ENCODE measurements at places on chromosomes 6 and 20. TPM values are rescaled to one million over a fixed set of nuclear protein-coding genes. Genes with fewer than 3 reads are reported as not detected.

The HCRTR2 gene
- not detected for total RNA-seq

The UCKL1 gene
- total RNA-seq, result 21.5 TPM

The SLC17A2 gene
- total RNA-seq, result not detected

The GRIK2 gene
- 0.38 TPM for total RNA-seq

The TMEM74B gene
- total RNA-seq, result not detected

The TTK gene
- total RNA-seq, result 16.7 TPM

The FILIP1 gene
- total RNA-seq, result under 0.01 TPM

The GID8 gene
- total RNA-seq, result 29.1 TPM

The DEFB132 gene
- not detected for total RNA-seq

The PI16 gene
- 181 TPM for total RNA-seq

The LST1 gene
- not detected for total RNA-seq

The LRRN4 gene
- total RNA-seq, result not detected

The SUMO4 gene
- 6.3 TPM for total RNA-seq

The C20orf144 gene
- 0.63 TPM for total RNA-seq

The JARID2 gene
- total RNA-seq, result 9.1 TPM

GRCh38 chr6:33622456-33623431, 1.6 kb downstream of the ITPR3 start:
- H3K4me3 ChIP-seq, result peak overlapping the region; percentile 83
- no peaks in the 10 kb centered on the region for H3K27me3 ChIP-seq
- H3K4me1 ChIP-seq, result peaks cover 6% of the 10 kb centered on the region
- H3K36me3 ChIP-seq, result no peaks in the 10 kb centered on the region
- H3K27ac ChIP-seq, result peak overlapping the region; percentile 36

DNA sequence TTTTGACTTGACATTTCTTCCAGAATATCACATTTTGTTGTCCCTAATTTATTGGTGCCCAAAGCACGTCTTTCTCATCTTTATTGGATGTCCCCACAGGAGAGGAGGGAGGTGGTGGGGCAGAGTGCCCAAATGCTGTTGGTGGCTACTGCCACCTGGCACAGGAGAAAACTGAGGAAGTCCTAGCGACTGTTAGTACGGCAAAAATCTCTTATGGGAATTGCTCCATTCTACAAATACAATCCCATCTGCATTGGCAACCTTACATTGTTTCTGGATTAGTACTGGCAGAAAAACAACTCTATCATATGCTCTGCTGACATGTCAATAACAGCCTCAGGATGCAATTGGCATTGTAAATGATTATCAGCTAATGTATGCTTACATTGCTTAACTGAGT, 235.4 kb upstream of the IRAK1BP1 start:
- no peaks in the 10 kb centered on the region for H3K27me3 ChIP-seq
- H3K27ac ChIP-seq, result no peak overlapping the region
- no peak overlapping the region for H3K4me3 ChIP-seq
- H3K36me3 ChIP-seq, result no peaks in the 10 kb centered on the region
- no peaks in the 10 kb centered on the region for H3K4me1 ChIP-seq

DNA sequence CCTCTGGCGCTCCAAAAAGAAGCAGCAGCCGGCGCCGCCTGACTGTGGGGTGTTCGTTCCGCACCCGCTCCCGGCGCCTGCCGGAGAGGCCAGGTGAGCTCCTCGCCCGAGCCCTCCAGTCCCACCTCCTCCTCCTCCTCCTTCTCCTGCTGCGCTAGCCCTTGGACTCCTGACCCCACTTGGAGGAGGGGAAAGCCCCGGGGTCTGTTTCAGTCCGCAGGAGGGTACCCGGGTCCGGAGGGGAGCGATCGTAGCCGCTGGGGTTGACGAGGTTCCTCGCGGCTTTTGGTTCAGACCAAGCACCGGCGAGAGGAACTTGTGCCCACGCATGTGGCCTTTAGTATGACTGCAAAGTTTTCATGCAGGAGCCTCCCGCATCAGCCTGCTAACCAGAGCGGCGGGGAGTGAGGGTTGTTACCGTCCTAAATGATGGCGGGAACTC, 493 bp downstream of the CRYBG1 start:
- H3K27me3 ChIP-seq, result peaks cover 56% of the 10 kb centered on the region
- peaks cover 3% of the 10 kb centered on the region for H3K4me1 ChIP-seq
- DNase-seq, result peak; percentile 34
- no peaks in the 10 kb centered on the region for H3K36me3 ChIP-seq
- no peak overlapping the region for H3K27ac ChIP-seq
- H3K4me3 ChIP-seq, result peak overlapping the region; percentile 62

- H3K27me3 ChIP-seq, result no peaks in the 10 kb centered on the region
- DNase-seq, result no peak
- H3K27ac ChIP-seq, result no peak overlapping the region
- no peaks in the 10 kb centered on the region for H3K4me1 ChIP-seq
- no peaks in the 10 kb centered on the region for H3K36me3 ChIP-seq
- H3K4me3 ChIP-seq, result no peak overlapping the region
Observed at GRCh38 chr20:37535443-37536132, 7.9 kb upstream of the BLCAP start.

GRCh38 chr6:100899202-100899601, 18.1 kb upstream of the ASCC3 start:
- no peak overlapping the region for H3K27ac ChIP-seq
- H3K27me3 ChIP-seq, result no peaks in the 10 kb centered on the region
- no peak overlapping the region for H3K4me3 ChIP-seq
- DNase-seq, result no peak
- H3K4me1 ChIP-seq, result no peaks in the 10 kb centered on the region

DNA sequence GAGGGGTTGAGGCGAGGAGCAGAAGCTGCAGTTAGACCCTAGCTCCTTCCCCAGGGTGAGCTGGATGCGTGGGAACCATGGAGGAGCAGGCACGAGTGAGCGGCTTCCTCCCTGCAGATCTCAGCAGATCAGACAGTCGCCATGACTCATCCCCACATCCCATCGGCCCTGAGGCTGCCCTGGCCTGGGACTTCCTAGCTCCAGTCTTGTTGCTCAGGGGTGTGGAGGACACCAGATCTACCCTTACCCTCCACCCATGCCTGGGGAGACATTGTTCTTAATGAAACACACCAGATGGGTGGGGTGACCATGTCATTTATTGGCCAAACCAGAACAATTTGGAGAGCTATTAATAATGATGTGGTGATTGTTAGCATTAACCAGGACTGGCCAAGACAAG, 36.3 kb upstream of the TGM2 start:
- H3K4me1 ChIP-seq, result peaks cover 16% of the 10 kb centered on the region
- H3K4me3 ChIP-seq, result no peak overlapping the region
- H3K27me3 ChIP-seq, result no peaks in the 10 kb centered on the region
- no peaks in the 10 kb centered on the region for H3K36me3 ChIP-seq
- DNase-seq, result peak; percentile 94

- no peak overlapping the region for H3K4me3 ChIP-seq
- peaks cover 8% of the 10 kb centered on the region for H3K4me1 ChIP-seq
- H3K27me3 ChIP-seq, result no peaks in the 10 kb centered on the region
- no peak overlapping the region for H3K27ac ChIP-seq
Observed at GRCh38 chr6:42278131-42278853, 60.6 kb upstream of the MRPS10 start.

- H3K27me3 ChIP-seq, result no peaks in the 10 kb centered on the region
- no peak overlapping the region for H3K27ac ChIP-seq
- DNase-seq, result no peak
- no peak overlapping the region for H3K4me3 ChIP-seq
Observed at GRCh38 chr6:160116411-160116810, 5.2 kb upstream of the SLC22A1 start.

DNA sequence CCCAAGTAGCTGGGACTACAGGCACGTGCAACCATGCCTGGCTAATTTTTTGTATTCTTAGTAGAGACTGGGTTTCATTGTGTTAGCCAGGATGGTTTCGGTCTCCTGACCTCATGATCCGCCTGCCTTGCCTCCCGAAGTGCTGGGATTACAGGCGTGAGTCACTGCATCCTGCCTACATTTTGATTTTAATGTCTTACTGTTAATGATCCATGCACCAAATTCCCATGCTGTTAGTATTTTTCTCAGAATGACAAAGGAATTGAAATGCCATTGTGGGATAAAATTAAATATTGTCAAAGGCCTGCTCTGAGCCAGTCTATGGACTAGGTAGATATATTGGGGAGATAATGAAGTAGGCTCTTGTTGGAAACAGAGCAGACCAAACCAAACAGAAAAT, 28.2 kb downstream of the CBFA2T2 start:
- no peaks in the 10 kb centered on the region for H3K36me3 ChIP-seq
- peak; percentile 76 for DNase-seq
- peak overlapping the region; percentile 20 for H3K4me3 ChIP-seq
- H3K4me1 ChIP-seq, result peaks cover 14% of the 10 kb centered on the region

GRCh38 chr6:46921731-46922130, at the start of gene ADGRF5:
Gene ADGRF5, minus strand, starts transcription at chr6:46921938. Its CDS starts 15,176 bp downstream, at chr6:46906762.
- no peaks in the 10 kb centered on the region for H3K36me3 ChIP-seq
- H3K27ac ChIP-seq, result no peak within 1 kb of the TSS
- no peak for DNase-seq

- H3K4me1 ChIP-seq, result no peaks in the 10 kb centered on the region
- H3K27ac ChIP-seq, result no peak overlapping the region
- no peaks in the 10 kb centered on the region for H3K27me3 ChIP-seq
Observed at GRCh38 chr20:14576196-14576877, 238.9 kb upstream of the FLRT3 start.

DNA sequence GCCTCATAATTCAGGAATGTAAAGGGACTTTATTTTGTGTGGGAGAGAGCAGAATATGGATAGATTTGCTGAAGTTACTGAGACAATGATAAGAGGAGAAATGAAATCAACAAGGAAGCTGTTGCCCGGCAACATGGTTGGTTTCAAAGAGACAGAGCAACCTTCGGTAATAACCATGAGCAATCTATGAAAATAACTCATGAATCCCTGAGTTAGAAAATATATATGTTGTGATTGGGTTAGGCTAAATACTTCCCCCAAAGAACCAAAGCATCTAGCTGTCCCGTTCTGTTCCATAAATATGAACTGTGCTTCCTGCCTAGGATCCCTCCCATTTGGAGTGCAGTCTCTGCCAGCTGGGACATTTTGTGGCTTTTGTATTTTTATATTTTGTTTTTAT, 23.1 kb downstream of the SERPINB1 start:
- H3K4me1 ChIP-seq, result peaks cover 16% of the 10 kb centered on the region
- no peaks in the 10 kb centered on the region for H3K36me3 ChIP-seq
- H3K4me3 ChIP-seq, result 0 out of 2 replicates have a peak overlapping the region, but pooled peaks have one; percentile 16
- no peaks in the 10 kb centered on the region for H3K27me3 ChIP-seq
- peak overlapping the region; percentile 67 for H3K27ac ChIP-seq

DNA sequence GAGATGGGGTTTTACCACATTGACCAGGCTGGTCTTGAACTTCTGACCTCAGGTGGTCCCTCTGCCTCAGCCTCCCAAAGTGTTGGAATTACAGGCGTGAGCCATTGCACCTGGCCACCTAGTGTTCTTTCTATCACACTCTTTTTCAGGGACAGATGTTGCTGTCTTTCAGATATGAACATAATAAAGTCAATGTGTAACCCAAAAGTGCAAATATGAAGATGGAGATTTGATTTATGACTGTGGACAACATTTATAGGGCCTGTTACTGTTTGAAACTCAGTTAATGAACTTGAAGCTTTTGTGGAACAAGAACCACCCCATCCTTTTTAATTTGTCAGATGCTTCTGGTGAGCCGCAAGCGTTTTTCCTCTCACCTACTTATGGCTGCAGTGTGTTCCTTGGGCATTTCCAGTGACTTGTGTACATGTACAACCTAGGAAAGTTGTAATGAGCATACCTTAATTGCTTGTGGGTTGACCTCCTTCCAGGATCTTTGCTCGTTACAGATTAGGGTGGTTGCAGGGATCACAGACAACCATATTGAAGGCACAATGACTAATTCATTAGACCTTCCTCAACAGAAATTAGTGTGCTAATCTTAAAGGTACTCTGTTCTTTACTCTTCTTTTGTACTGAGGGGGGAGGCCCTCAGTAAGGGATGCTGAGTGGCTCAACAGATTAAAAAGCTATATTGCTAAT, 6.8 kb downstream of the TBPL1 start:
- H3K4me1 ChIP-seq, result peaks cover 8% of the 10 kb centered on the region
- DNase-seq, result no peak
- no peaks in the 10 kb centered on the region for H3K27me3 ChIP-seq

DNA sequence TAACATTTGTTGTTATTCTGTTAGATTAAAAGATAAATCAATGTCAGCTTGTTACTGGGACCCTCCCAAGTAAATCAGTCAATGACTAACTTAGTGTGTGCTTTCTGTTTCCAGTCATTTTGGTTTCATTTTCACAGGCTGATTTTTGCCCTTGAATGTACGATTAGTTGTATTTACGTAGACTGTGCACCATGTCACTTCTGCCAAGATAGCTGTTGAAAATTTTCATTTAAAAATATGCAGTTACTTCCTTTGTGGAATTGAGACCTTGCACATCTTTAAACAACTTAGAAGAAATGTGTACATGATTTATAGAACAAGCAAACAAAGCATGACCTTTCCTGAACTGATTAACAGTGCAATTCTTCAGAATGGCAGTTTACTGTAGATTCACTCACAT, 944.8 kb upstream of the CITED2 start:
- no peaks in the 10 kb centered on the region for H3K27me3 ChIP-seq
- peak overlapping the region; percentile 59 for H3K4me3 ChIP-seq
- peaks cover 19% of the 10 kb centered on the region for H3K4me1 ChIP-seq
- H3K36me3 ChIP-seq, result no peaks in the 10 kb centered on the region

GRCh38 chr20:20393207-20394120, 25.6 kb downstream of the INSM1 start:
- no peaks in the 10 kb centered on the region for H3K27me3 ChIP-seq
- no peaks in the 10 kb centered on the region for H3K36me3 ChIP-seq
- DNase-seq, result peak; percentile 13
- H3K4me1 ChIP-seq, result no peaks in the 10 kb centered on the region
- H3K4me3 ChIP-seq, result no peak overlapping the region

- no peaks in the 10 kb centered on the region for H3K4me1 ChIP-seq
- H3K36me3 ChIP-seq, result no peaks in the 10 kb centered on the region
- no peak overlapping the region for H3K4me3 ChIP-seq
- peaks cover 27% of the 10 kb centered on the region for H3K27me3 ChIP-seq
- H3K27ac ChIP-seq, result no peak overlapping the region
- no peak for DNase-seq
Observed at GRCh38 chr20:49366687-49367086, 88.8 kb upstream of the ZNFX1 start.

GRCh38 chr6:156191895-156192294, 585.3 kb upstream of the ARID1B start:
- no peaks in the 10 kb centered on the region for H3K4me1 ChIP-seq
- no peaks in the 10 kb centered on the region for H3K36me3 ChIP-seq
- H3K27me3 ChIP-seq, result no peaks in the 10 kb centered on the region
- no peak for DNase-seq

DNA sequence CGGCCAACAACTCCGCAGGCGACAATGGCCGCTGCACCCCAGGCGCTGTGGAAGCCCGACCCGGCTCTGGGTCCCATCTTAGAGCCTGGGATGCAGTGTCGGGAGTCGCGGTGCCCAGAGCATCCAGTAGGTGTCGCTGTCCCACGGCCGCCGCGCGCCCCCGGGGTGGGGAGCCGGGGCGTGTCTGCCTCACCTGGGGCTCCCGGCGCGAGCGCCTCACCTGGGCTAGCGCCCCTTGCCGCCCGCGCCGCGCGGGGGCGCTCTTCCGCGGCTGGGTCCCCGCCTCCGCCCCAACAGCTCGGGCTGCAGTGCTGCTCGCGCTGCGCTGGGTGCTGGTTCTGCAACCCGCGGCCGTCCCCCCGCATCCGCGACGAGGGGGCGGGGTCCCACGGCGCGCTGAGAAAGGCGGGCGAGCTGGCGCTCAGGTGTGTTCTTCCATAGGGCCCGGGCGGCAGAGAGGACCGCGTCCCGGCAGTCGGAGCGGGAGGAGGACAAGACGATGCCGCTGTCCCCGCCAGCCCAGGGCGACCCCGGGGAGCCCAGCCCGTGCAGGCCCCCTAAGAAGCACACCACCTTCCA, at the start of gene CRYBG1:
TSS of gene CRYBG1 (plus strand) at position 308 of the 579 bp plus-strand sequence. CDS start at position 500, 192 bp downstream.
- peaks cover 61% of the 10 kb centered on the region for H3K27me3 ChIP-seq
- peaks cover 3% of the 10 kb centered on the region for H3K4me1 ChIP-seq
- H3K27ac ChIP-seq, result no peak within 1 kb of the TSS
- H3K4me3 ChIP-seq, result peak within 1 kb of the TSS; percentile 62

GRCh38 chr6:151870375-151870774, 62.9 kb downstream of the ESR1 start:
- no peaks in the 10 kb centered on the region for H3K27me3 ChIP-seq
- no peak overlapping the region for H3K4me3 ChIP-seq
- H3K27ac ChIP-seq, result no peak overlapping the region
- no peaks in the 10 kb centered on the region for H3K36me3 ChIP-seq
- DNase-seq, result peak; percentile 21
